GM18507 (cell line): ENCODE measurements at places on chromosomes 7 and 10.
A peak's percentile ranks its signal among the peaks of the same experiment; 100 is the strongest.

DNA sequence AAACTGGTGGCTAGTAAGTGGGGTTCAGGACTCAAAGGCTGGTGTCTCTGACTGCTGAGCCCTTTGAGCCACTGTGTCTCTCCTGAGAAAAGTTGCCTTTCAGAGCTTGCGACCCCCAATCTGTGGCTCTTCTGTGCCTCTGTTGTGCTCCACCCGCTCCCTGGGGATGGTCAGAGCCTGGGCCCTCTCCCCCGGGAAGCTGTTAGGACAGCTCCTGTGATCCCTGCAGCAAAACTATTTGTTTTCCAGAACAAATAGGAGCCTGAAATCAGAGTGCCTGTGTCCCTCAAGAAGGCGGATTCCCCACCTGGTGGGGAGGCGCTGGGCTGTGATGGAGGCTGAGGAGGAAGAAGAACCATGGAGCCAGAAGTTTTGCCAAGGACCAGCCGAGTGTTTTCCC lies 56.4 kb upstream of the MXI1 start:
- no peak for DNase-seq

DNA sequence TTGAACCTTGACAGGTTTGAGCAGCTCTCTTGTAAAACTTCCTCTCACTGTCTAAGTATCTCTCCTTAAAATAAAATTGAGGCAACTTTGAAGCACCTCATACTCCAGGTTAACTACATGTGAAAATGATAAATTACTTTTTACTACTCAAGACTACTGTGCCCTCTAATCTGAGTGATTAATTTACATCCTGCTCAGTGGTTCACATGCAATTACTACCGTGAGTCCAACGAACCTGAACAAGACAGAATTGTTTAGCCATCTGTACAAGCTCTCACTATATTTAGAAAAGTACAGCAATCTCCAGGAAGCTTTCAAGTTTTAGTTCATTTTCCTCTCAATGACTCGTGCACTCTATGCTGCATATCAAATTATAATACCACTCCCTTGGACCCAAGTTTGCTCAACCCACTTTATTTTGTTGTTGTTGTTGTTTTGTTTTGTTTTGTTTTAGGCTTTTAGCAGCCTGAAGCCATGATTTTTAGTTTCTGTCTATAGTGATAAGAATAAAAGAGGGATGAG lies 21.2 kb downstream of the PDE1C start:
- no peak for DNase-seq

- DNase-seq, result no peak
Observed at GRCh38 chr7:102103027-102103372, 183.7 kb upstream of the SH2B2 start.

DNA sequence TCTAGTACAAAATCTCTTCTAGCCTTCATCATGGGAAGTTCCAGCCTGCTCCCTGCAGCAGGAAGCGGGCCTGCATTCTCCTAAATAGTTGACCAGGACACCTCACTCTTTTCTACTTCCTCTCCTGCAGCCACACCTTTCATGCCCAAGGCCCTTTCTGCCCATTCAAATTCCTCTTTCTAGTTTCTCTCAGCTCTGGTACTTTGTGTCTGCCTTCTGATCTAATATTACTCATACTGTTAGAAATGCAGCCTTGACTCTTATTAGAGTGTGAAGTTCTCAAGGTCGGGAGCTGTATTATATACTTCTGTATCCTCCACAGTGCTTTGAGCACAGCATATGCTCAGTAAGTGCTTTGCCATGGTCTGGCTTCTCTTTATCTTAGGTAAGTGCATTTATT lies 103.1 kb downstream of the PRKCQ start:
- DNase-seq, result no peak

GRCh38 chr10:26335574-26336093 lies 102.5 kb upstream of the APBB1IP start:
- DNase-seq, result peak; percentile 11

DNA sequence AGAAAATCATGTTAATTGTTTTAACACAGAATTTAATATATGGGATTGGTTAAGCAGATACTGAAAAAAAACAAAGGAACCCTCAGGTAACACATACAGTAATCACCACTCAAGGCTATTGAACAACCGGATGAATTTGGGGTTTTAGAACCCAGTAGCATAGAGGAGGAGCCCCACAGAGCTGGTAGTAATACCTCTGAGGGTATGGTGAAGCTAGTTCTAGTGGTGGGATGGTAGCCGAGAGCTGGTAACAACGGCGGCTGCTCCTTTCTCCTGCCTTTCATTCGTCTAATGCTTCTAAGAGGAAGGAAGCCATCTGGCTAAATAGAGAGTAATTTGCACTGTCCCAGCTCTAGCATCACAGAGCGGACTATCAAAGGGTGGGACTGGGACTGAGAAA lies 52.2 kb downstream of the WAC start:
- DNase-seq, result no peak

GRCh38 chr10:44032216-44032615 lies 352.7 kb downstream of the CXCL12 start:
- no peak for DNase-seq

DNA sequence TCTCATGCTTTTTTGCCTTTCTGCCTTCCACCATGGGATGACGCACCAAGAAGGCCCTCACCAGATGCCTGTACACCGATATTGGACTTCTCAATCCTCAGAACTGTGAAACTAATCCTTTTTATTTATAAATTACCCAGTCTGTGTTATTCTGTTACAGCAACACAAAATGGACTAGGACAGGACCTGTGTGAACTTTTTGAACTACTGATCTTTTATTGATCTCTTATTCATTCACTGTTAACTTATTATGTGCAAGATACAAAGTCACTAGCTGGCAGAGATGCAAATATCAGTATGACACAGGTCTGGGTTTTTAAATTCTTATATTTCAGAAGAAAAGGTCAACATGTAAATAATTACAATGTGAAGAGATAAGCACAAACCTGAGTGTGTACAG lies 635.8 kb downstream of the SORCS1 start:
- no peak for DNase-seq

DNA sequence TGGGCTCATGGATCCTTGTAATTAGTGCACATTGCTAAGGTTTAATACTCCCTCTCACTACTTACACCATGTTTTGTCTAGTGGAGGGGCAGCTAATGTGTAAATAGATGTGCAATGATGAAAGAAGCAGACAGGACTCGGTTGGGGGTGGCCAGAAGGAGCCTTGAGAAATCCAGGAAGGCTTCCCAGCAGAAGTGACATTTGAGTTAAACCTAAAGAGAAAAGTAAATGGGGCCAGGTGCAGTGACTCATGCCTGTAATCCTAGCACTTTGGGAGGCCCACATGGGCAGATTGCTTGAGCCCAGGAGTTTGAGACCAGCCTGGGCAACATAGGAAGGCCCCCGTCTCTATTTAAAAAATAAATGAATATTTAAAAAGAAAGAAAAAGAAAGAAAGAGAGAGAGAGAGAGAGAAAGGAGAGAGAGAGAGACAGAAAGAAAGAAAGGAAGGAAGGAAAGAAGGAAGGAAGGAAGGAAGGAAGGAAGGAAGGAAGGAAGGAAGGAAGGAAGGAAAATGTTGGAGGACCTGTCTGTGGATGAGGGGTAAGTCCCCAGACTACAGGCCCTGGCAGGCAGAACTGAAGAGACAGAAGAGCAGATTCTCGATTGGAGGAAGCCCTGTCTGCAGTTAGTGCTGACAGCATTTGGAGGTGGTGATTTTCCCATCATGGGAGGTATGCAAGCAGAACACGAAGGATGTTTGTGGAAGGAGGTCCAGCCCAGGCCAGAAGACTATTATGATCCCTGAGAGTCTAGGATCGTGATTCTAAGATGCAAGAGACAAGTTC lies 3.6 kb downstream of the ELN start:
- DNase-seq, result no peak

DNA sequence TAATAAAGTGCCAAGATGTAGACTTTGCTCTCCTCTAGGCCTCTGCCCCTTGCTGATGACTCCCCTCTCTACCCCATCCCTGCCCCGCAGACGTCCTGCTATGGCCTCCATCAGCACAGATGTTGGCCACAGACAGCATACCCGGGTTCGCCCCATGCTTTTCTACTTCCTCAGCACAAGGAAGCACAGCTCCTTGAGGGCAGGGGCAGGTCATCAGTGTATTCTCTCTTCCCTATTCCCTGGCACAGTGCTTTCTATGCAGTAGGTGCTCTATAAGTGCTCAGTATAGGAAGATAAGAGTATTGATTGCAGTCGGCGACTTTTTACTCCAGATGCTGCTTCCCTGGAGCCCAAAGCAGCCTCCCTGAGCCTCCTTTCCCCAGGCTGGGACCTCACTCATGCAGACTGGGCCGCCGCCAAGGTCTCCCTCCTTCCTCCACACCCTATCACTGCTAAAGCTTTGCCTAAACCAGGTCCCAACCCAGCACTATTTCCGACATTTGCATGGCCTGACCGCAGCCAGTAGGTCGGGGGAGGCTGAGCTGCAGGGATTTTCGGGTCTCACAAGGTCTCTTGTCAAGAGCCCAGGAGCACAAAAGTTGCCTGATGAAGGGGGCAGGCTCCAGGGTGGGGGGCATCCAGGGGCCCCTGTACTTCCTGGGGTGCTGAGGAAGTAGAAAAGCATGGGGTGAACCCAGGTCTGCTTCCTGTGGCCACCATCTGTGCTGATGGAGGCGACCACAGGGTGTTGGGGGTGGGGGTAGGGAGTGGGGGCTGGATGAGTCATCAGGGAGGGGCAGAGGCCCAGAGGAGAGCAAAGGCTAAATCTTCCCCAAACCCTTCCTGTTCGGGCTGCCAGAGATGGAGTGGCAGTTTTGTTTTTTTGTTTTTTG lies 8.0 kb downstream of the CALHM3 start:
- peak; percentile 76 for DNase-seq

DNA sequence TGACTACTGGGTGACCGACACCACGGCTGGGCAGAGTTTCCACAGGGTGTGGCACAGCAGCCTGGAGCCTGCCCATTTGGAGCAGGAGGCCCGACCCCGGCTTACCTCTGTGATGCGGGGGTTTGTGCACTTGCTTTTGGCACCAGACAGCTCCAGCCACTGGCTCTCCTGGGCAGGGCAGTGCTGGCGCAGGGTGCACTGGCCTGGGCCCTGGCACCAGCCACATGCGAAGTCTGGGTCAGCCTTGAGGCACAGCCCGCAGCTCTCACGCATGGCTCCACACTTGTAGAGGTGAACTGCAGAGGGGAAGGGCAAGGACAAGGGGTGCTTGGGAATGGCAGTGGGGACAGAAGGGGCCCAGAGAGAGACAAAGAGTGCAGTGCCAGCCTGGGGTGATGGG lies 373.7 kb downstream of the PLXNA4 start:
- DNase-seq, result no peak

DNA sequence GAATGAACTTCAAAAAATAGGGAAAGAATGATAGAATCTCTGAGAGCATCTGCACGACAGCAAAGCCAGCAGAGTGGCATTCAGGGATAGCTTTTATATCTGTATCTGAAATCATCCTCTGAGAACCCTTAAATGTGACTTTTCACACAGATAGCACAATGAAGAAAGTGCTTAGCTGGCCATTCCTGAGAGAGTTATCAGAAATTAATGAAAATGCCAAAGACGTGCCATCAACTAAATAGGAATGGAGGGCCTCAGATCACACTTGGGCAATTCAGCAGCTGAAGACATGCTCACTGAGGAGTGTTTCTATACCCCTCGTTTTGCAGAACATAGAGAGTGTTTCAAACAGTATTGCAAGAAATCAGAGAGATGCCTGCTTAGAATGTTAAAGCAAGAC lies 51.6 kb downstream of the AKR1B1 start:
- DNase-seq, result no peak

GRCh38 chr7:105130048-105130447 lies 116.0 kb downstream of the KMT2E start:
- DNase-seq, result no peak

DNA sequence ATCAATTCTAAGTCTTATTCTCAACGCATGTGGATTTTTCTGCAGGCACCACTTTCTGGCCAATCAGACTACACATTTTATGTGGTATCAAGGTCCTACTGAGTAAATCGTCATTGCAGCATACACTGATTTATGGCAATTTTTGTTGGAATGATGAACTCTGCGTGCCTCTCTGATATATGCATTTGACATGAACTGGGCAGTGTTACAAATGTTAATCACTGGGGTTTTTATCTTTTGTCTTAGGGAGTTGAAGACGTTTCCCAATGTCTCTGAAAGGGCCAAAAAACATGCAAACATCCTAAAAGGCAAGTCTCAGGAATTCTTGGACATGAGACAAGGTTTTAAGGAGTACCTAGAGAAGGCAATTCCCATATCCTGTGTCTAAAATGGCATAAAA lies 809.5 kb upstream of the CELF2 start:
- DNase-seq, result no peak

GRCh38 chr7:13731643-13732042 lies 257.8 kb downstream of the ETV1 start:
- no peak for DNase-seq

- DNase-seq, result no peak
Observed at GRCh38 chr10:126233182-126234148, 154.8 kb downstream of the ADAM12 start.

- no peak for DNase-seq
Observed at GRCh38 chr10:86365346-86366032, 1.1 kb downstream of the GRID1 start.

GRCh38 chr7:98400542-98401340 lies at the start of gene BAIAP2L1:
BAIAP2L1 (minus strand) TSS chr7:98401090; CDS start chr7:98400852, 238 bp downstream.
- peak; percentile 60 for DNase-seq

DNA sequence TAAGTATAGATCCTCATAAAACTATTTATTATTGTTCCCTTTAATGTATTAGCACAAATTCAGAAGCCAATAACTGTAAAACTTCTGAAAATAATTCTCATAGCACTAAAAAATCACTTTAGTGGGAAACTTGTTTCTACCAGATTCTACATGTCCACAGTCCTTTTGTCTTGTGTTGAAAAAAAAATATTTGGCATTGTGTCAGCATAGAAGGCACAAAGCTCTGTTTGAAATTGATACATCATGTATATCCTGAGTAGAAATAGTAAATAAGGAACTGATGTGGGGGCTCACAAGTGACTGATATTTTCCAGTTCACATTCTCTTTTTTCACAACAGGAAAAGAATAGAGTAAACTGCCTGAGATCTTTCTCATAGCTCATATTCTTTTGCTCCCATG lies 134.6 kb downstream of the GRM3 start:
- DNase-seq, result no peak

GRCh38 chr10:7471720-7472367 lies 61.0 kb upstream of the SFMBT2 start:
- DNase-seq, result peak; percentile 63

- no peak for DNase-seq
Observed at GRCh38 chr10:128534686-128535085, 408.5 kb upstream of the MKI67 start.

DNA sequence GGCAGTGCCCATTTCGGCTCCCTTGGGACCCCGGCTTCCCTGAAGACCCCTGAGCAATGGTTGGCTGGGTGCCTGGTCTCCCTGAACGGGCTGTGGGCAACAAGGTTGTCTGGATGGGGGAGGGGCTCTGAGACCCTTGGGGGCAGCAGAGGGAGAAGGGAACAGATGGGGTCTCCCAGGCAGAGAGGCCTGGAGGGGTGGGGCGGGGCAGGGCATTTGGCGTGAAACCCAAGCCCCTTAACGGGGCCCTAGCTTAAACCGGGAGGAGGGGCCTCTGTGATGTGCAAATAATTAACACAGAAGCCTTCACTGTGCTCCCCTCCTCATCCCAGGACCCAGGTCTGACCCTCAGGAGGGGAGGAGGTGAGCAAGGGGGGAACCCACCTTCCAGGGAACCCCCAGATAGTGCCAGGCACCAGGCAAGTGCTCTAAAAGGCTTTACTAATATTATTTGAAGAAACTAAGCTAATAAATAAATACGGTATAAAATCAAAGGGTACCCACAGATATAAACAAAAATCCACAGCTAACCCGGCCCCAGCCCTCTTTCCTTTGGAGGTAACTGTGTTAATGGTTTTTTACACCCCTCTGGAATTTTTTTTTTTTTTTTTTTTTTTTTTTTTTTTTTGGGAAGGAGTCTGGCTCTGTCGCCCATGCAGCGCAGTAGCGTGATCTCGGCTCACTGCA lies 170.8 kb downstream of the RNF216 start:
- DNase-seq, result no peak

GRCh38 chr10:58041901-58042300 lies 225.8 kb downstream of the IPMK start:
- no peak for DNase-seq
